NCI-H524 (cell line): ENCODE measurements at places on chromosomes 2 and 18.

GRCh38 chr2:31200972-31201371 lies 16.3 kb downstream of the CAPN14 start:
- DNase-seq = no peak

GRCh38 chr2:28355521-28356094 lies 37.0 kb upstream of the FOSL2 start:
- DNase-seq = no peak

- no peak for DNase-seq
These were observed 48.1 kb downstream of the MAIP1 start for GRCh38 chr2:200003444-200003843.

- DNase-seq = no peak
These were observed 467.4 kb downstream of the EIPR1 start for GRCh38 chr2:2910259-2910658.
